ENCODE measurements at places on chromosomes 1 and 21.

- DNase-seq: no peak
Observed at GRCh38 chr1:225567789-225568188, 85.1 kb downstream of the ENAH start.

DNA sequence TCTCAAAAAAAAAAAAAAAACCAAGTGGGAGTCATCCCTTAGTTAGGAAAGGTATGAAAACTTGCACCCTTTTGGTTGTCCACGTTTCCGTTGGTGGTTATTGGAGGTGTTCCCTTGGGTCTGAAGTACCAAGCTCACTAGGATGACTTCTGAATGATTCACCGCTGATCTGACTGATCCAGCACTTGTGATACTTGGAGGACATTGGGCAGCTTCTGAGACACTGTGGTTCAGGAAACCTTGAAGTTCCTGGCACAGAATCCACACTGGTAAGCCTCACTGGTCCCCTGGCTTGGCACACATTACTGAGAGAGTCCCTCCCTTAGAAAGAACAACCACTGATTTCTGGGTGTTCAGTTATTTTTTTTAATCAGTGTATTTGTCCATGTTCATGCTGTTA is 91.9 kb downstream of the RYR2 start:
- no peak for DNase-seq

DNA sequence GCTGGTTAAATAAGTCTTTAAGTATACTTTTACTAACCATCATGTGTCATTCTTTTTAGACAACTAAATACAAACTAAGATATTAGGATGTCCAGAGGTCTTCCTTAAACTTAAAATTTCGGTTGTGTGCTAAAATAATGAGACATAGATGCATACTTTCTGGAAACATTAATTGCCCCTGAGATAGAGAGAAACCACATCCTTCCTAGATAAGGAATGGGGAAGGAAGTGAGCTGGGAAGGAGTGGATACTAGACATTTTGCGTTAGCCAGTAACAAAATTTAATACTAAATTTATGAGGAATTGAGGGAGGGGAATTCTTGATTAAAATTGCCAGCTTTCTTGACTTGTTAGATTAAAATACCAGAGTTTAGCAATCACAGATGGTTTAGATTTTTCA is 37.1 kb upstream of the PTGS2 start:
- DNase-seq: no peak

DNA sequence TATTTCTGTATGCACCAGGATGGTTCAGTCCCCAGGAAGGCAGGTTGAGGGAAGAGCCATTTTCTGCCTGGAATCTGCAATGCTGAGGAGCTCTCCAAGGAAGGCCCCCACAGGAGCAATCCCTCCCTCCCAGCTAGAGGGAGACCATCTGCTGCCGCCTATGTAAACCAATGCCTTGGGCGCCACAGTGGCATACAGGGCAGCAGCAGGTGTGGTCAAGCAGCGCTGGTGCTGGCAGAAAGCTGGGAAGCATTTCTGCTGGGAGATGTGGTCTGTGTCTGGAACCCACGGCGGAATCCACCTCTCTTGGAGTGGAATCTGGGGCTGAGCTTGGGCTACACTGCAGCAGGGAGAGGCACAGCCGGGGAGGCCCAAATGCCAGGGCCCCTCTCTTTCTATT is 283.3 kb downstream of the RRAGC start:
- DNase-seq: no peak

- DNase-seq: no peak
Observed at GRCh38 chr1:67722292-67722944, 37.4 kb downstream of the GADD45A start.

Data from activated CD4-positive, alpha-beta T cell treated with anti-CD3 and anti-CD28 coated beads for 4 hours (primary cell).